ENCODE measurements at places on chromosomes 3 and 15.

GRCh38 chr3:10550705-10551104, 45.3 kb upstream of the ATP2B2 start:
- DNase-seq, result no peak

DNA sequence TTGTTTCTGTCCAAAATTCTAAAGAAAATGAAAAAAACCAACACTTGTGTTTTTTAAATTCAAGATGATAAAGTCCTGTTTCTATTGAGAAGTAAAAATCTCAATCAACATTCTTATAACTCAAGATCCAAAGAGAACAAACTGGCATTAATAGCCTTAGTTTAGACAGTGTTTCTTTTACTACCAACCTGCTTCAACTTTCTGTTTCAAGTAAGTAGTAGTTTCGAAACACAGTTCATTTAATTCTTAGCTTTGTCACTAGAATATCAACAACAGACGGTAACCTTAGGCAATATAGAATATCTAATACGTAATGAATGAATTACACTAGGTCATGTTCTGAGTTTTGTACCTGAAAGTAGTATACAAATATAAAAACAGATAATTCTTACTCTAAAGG, 23.7 kb downstream of the CIP2A start:
- no peak for DNase-seq

DNA sequence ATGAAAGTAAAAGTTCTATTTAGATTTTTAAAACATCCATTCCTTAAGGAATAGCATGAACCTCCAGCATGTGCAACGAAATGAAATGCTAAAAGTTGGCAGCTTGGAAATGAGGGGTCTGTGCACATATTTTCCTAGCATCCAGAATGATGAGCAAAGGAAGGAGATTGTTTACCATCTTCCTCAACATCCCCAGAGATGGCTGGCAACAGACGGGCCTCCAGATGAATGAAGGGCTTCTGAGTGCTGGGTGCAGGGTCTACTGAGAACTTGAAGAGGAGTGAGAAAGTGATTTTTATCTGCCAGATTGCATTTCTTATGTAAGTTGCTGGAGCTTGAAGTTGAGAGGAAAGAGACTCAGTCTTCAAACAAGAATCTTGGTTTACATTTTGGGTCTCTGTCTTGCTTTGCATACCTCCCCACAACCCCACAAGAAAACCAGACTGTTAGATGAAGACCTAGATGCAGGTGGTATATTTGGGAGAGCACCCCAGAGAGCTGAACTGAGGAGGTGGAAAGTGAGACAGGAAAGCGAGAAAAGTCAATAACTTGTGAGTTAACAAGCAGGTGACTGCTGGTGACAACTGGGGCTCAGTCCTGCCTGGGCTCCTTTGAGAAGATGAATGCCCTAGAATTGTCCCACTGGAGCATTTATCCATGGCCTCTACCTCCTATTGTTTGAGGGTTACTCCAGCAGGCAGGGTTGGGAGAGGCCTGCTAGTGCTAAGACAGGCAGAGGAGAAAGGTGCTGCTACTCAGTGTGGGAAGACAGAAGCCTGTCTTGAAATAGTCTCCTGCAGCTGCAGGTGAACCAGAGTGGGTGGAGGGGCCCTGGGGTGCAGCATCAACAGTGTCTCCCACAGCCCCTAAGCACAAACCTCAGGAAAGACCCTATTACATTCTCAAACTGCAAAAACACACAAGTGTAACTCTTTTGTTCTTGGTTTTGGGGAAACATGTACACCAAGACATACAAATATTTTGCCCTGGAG, 10.5 kb upstream of the CCK start:
- no peak for DNase-seq

GRCh38 chr15:39283531-39283930, 297.3 kb upstream of the THBS1 start:
- no peak for DNase-seq

DNA sequence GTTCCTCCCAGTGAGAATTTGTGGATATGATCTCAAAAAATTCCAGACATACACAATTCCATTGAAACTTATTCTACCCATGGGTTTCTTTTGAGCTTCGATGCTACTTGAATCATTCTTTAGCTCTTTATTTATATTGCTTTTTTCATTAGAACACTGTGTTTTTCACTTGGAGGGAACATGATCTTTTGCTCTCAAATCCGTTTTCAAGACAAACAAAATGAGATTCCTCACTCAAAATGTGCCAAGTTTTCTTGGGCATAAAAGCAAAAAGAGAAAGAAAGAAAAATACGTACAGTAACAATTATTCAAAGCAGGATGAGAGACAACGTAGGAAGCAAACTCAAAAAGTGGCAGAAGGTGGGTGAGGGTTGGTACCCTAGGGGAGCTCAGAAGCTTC, 118.8 kb upstream of the PDZRN3 start:
- DNase-seq, result no peak

Measured in kidney capillary endothelial cell (primary cell).